ENCODE measurements at places on chromosomes 5 and 9.

DNA sequence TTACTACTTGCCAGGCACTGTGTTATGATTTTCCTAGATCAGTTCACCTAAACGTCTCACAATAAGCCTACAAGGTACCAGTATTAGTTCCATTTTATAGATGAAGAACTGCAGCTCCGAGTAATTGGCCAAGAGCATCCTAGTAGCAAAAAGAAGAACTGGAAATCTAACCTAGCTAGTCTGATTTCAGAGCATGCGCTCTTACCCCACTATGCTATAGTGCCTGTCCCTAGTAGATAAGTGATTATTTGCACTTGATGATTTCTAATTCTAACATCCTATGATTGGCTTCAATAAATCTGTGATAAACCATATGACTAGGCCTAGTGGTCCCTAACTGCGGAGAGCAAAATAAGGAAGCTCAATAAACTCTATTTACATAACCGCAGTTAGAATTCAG, 7.1 kb upstream of the PLAC8L1 start:
- no peak for DNase-seq

DNA sequence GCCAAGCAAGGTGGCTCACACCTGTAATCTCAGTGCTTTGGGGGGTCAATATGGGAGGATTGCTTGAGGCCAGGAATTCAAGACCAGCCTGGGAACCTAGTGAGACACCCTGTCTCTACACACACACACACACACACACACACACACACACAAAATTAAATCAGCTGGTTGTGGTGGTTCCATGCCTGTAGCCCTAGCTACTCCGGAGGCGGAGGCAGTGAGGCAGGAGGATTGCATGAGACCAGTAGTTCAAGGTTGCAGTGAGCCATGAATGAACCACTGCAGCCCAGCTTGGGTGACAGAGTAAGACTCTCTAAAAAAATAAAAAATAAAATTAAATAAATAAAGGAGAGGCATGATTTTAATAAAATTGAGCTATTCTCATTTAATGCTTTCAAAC, 13.1 kb downstream of the CEMIP2 start:
- no peak for DNase-seq

DNA sequence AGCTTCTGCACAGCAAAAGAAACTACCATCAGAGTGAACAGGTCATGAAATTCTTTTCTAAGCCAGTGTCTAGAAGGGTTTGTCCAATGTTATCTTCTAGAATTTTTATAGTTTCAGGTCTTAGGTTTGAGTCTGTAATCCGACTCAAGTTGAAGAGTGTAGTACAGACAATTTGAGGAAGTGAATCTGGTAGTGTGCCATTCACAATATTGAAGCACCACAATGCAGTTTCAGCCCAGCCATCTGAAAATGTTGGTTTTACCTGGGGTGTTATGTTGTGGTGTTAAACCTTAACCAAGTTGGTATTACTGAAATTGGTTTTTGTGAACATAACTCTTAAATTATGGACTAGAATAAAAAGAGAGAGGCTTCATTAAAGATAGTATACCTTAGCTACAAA, 77.2 kb downstream of the ADAMTS16 start:
- DNase-seq = no peak

- DNase-seq = no peak
Measured at GRCh38 chr5:149466457-149466972, 84.7 kb downstream of the CSNK1A1 start.

- DNase-seq = no peak
Measured at GRCh38 chr9:123150708-123151503, 117.4 kb downstream of the GPR21 start.

Measured in progenitor cell of endocrine pancreas (in vitro differentiated cells).